ENCODE measurements at places on chromosomes 2 and 18.

DNA sequence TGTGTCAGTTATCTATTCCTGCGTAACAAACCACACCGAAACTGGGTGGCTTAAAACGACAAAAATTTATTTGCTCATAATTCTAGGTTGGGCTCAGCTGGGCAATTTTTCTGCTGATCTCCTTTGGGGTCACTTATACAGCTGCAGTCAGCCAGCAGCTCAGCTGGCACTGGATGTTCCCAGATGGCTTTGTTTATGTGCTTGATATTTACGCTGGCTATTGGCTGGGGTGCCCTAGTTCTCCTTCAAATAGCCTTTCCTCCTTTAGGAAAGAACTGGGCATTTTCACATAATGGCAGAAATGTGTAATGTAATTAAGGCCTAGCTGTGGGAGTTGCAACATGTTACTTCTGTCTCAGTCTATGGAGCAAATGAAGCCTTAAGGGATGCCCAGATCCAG, 142.2 kb downstream of the B3GNT2 start:
- DNase-seq: no peak

- no peak for DNase-seq
These were observed 13.1 kb upstream of the LGALSL start for GRCh38 chr2:64440843-64441242.

- DNase-seq: no peak
These were observed 326.9 kb upstream of the UBE2E3 start for GRCh38 chr2:180653481-180653880.

DNA sequence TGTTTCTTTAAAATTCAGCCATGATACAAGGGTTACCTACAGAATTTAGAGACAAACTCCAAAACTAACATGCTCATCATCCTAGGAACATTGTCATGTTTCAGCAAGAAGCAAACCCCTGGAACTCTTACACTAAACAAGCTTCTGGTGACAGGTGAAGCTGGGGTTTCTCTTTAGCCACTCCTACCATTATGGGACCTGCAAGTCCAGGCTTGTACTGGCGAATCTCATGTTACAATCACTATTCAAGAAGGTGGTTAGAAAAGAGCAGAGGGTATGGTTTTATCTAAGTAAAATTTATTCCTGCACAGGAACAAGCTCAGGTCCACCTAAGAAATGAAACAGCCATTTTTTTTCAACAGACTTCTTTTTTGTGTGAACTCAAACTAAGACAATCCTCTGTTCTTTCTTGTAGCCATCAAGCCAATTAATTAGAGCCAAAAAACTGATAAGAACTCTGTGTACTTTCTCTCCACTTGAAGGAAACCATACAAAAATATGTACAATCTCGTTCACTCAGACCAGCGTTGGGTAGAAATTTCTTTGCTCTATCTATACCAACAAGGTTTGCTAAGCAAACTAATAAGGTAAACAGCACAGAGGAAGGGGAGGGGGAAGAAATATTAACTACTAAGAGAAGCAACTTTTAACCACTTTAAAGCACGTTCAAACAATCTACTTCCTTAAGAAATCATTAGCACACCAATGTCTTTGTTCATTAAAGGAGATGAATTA, 63.3 kb upstream of the NEDD4L start:
- no peak for DNase-seq

GRCh38 chr2:69300650-69301049, 86.4 kb downstream of the GFPT1 start:
- DNase-seq: no peak

DNA sequence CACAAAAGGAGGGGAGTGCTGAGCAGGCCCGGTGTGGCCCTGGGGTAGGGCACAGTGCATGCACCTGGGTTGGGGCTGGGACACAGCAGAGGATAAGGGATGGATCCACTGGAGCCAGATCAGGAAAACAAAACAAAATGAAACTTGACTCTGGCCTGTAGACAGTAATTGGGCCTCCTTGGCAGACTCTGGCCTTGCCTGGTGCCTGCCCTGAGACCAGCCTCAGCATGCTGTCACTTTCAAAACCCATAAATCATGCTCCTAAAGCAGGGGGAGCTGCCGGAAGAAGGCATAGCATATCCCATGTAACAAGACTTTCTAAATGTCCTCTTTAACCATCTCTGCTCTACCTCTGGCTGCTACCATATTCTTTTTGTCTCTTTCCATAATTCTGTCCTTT, 61.1 kb upstream of the IGFBP5 start:
- no peak for DNase-seq

- no peak for DNase-seq
These were observed 18.7 kb downstream of the SS18 start for GRCh38 chr18:26071725-26072124.

DNA sequence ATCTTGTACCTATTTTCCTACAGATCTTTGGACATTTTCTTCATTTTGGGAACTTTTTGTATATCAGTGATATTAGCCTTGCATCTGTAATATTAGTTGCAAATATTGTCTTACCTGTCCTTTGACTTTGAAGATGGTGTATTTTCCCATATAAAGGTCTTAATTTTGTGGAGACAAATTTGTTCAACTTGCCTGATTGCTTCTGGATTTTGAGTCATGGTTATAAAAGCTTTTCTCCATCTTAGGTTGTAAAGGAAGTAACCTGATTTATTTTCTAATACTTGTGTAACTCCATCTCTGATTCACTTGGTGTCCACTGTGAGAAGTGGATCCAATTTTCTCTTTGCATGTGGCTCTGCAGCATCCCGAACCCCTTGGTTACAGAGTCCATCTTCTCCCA, 97.7 kb upstream of the OTOS start:
- no peak for DNase-seq

DNA sequence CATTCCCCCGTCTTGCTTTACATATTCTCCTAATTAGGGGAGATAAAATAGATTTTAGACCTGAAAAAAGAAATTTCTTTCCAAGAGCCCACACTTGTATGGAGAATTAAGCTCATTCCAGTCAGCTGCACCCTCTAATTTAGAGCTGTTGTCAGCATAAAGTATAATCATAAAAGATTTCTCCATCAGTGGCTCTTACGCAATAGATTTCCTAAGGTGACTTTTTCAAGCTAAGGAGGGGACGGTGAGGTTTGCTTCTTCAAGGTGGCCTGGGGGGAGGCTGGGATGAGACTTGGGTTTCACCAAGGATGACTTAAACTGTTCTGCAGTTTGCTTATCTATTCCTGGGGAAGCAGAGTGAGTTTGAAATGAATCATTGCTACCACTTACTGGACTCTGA, 426.2 kb downstream of the NBAS start:
- no peak for DNase-seq

- no peak for DNase-seq
These were observed 75.3 kb upstream of the CHN1 start for GRCh38 chr2:175080479-175080878.

GRCh38 chr2:235073868-235074413, 122.1 kb downstream of the SH3BP4 start:
- DNase-seq: no peak

DNA sequence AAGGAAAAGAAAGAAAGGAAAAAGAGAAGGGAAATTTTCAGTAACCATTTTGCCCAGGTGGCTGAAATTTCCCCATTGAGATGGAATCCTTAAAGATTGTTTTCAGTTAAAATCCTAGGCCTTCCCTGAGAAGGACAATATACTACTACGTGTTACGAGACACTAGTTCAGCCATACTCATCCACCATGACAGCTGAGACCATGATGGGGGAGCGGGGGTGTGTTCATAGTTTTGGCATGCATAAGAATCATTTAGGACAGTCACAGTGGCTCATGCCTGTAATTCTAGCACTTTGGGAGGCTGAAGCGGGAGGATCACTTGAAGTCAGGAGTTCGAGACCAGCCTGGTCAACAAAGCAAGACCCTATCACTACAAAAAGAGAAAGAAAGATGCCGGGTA, 28.0 kb downstream of the PLA2R1 start:
- DNase-seq: no peak

- no peak for DNase-seq
These were observed 54.9 kb downstream of the DSC3 start for GRCh38 chr18:30987467-30988241.

DNA sequence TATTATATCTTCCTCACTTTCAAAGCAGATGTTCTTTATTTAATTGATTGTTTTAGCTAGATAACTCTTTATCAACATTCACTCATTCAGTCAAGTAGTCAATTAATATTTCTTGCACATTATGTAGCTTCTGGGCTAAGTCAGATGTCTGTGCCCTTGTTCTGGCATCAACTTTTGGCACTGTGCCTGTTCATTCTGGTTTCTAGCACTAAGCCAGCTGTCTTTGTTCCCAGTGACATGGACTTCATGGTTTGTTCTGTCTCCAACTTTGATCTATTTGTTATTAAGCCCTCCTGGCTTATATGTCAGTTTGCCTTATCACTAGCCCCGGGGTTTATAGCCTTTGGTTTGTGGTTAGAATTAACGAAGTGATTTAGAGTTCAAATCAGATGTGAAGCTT, 247.9 kb upstream of the SYT4 start:
- DNase-seq: no peak

GRCh38 chr2:78963881-78964280, 61.6 kb upstream of the REG3G start:
- DNase-seq: no peak

GRCh38 chr2:39484620-39485495, 47.8 kb upstream of the MAP4K3 start:
- DNase-seq: no peak
